ENCODE measurements at places on chromosomes 7 and 10.

GRCh38 chr10:836782-837181, 94.7 kb downstream of the LARP4B start:
- DNase-seq: no peak

- DNase-seq: no peak
Measured at GRCh38 chr10:11411926-11412545, 199.4 kb downstream of the USP6NL start.

DNA sequence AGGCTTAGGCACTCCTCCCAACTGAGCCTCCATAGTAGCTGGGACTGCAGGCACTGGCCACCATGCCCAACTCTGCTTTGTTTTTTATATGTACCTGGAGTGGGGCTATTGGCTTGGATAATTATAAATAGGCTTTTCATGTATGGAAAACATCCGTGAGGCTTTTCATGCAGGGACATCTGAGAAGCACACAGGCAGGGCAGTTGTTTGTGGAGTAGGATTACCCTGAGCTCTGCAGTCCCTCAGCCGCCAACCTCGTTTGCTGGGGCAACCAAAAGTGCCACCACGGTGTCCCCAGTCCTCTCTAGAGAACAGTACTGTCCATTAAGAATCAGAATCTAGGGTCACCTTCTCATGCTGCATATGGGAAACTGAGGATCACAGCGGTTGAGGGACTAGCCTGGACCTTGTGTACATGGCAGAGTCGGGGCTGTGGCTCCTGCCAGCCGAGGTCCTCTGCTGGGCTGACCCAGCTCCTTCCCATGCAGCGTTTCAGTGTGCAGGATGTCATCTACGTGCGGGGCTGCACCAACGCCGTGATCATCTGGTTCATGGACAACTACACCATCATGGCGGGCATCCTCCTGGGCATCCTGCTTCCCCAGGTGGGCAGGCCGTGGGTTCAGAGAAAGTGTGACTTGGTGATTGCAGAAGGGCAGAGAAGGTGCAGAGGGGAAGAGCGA, 54.5 kb downstream of the TSPAN15 start:
- DNase-seq: no peak

- DNase-seq: no peak
Measured at GRCh38 chr7:141074997-141075396, 1.1 kb downstream of the TMEM178B start.

DNA sequence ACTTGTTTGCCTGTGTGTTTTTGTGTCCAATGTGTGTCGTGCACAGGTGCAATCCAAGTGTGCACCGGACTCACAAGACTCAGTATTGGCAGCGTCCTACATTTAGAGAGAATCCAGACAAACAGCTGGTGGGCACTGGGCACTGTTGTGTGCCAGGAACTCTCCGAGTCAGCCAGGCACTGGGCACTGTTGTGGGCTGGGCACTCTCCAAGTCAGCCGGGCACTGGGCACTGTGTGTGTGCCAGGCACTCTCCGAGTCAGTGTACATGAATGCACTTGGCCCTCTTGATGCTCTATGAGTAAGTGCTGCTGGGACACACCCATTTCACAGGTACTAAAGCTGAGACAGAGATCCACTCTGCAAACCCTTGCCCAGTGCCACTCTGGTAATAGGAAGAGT, 303.5 kb downstream of the PTPRN2 start:
- DNase-seq: no peak

DNA sequence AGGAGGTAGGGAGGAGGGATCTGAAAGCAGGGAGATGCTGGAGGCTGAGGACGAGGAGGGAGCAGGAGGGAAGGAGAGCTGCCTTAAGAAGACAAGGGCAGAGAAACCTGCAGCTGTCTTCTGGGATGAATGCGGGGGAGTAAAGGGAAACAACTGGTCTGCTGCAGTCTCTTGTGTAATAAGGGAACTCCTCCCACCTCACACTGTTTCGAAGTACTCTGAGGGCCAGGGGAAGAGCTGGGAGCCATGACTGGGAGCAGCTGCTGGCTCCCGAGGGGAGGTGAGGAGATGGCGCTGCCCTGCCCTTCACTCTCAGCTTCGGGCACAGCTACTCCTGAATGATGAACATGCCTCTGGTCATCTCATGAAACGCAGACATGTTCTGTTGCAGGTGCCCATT, 65.1 kb downstream of the CLEC2L start:
- DNase-seq: no peak

GRCh38 chr7:75650681-75651080, 88.1 kb downstream of the HIP1 start:
- no peak for DNase-seq

GRCh38 chr10:69742356-69742695, 59.4 kb upstream of the COL13A1 start:
- DNase-seq: no peak

DNA sequence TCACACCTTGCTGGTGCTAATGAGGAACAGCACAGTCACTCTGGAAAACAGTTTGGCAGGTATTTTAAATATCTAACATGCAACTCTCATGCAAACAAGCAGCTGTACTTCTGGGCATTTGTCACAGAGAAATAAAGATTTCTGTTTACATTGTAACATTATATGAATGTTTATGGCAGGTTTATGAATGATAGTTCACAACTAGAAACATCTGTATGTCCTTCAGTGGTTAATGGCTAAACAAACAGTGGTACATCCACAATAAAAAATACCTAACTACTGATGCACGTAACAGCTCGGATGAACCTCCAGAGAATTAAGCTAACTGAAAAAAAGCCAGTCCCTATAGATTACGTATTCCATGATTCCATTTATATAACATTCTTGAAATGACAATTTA, 109.6 kb downstream of the GPR37 start:
- DNase-seq: no peak

DNA sequence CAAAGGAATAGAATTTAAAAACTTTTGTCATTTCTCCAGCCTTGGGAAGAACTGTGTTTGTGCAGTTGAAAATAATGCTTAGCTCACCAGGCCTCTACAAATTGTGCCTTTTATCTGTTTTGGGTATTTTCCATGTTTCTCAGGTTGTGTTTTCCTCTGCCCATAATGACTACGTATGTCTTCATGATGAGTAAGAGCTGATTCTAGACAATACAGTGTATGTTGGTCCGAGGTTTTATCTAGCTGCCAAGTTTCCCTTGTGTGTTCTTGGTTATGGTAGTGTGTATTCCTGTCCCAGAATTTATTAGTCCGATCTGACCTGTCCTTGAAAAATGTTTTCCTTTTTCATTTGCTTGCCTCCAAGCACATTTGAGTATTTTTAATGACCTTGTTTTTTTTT, 83.7 kb upstream of the GLCCI1 start:
- DNase-seq: no peak

DNA sequence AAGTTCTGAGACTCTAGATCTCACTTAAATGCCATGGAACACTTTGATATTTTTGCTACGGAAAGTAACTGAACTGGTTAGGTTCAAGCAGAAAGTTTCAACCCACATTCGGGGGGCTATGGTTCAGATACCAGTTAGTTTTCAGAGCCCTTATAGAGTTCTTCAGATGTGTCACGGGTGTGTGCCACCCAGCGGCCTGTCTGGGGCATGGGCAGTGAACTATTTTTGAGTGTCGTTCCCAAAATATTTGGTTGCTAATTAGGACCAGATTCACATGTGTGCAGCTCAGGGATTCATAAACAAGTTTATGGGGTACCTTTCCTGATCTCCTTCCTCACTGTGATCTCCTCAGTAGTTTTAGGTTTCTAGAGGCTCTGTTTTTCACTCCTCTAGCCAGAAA, 271.9 kb downstream of the C7orf25 start:
- DNase-seq: no peak

GRCh38 chr10:126090911-126091728, 194.8 kb downstream of the FANK1 start:
- peak; percentile 89 for DNase-seq

- no peak for DNase-seq
Measured at GRCh38 chr10:116437076-116437692, 9.5 kb downstream of the PNLIPRP3 start.

DNA sequence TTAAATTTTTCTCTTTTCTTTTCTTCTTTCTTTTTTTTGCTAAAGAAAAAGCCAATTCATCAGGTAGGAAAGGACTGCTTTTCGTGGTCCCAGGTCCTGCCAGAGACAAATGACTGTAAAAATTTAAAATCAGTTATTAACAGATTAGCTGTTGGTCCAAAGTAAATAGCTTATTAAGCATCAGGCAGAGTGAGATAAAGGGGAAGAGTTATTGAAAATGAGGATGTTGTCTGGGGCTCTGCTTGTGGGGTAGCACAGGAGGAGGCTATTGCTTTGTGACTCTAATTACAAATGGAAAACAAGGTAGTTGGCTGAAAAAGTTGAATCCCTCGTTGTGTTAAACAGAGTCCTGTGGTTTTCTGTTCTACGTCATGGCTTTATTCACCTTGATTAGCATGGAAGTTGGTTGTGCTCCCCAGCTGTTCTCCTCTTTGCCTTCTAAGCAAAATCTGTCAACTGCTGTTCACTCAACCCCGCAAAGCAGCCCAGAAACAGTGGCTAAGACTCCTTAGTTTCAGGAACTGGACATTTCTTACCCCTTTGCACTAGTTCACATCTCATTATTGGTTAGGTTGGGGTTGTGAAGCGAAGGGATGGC, 128.9 kb downstream of the SNX10 start:
- DNase-seq: no peak

- peak; percentile 85 for DNase-seq
Measured at GRCh38 chr10:22427101-22427500, 81.8 kb downstream of the SPAG6 start.

DNA sequence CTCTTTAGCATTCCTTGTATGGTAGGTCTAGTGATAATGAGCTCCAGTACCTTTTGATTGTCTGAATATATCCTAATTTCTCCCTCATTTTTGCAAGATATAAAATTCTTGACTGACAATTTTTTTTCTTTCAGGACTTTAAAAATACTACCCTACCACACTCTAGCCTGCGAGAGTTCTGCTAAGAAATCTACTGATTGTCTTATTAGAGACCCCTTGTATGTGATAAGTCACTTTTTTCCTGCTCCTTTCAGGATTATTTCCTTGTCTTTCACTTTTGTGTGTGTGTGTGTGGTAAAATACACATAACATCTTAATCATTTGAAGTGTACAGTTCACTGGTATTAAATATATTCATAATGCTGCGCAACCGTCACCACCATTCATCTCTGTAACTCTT, 68.7 kb upstream of the PPP1R9A start:
- no peak for DNase-seq

DNA sequence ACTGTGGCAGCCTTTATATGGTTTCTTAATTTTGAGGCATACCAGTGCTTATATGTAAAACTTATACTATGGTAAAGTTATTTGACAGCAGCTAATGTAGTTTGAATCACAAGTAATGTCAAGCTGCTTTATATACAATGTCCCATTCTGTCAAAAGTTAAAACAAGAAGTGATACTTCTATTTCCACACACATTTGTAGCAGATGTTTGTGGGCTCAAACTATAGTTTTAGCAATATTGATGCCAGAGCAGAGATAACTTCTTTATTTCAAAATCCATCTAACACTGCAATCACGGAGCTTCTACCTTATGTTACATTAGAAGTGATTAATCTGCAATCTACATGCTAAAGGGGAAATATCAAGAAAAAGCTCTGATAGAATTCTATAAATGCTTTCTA, 149.6 kb downstream of the ADK start:
- DNase-seq: no peak

- DNase-seq: no peak
Measured at GRCh38 chr10:61642676-61643075, 20.1 kb upstream of the CABCOCO1 start.

- DNase-seq: no peak
Measured at GRCh38 chr7:155761162-155761561, 51.1 kb downstream of the SHH start.

Measured in T1000 (cell line).